ENCODE measurements at places on chromosomes 2 and 18. TPM values are rescaled to one million over a fixed set of nuclear protein-coding genes. Genes with fewer than 3 reads are reported as not detected.

GRCh38 chr2:232890896-232891601 lies 21.0 kb downstream of the SNORC start:
- DNase-seq: no peak

The CAD gene
- total RNA-seq: 62.8 TPM

DNA sequence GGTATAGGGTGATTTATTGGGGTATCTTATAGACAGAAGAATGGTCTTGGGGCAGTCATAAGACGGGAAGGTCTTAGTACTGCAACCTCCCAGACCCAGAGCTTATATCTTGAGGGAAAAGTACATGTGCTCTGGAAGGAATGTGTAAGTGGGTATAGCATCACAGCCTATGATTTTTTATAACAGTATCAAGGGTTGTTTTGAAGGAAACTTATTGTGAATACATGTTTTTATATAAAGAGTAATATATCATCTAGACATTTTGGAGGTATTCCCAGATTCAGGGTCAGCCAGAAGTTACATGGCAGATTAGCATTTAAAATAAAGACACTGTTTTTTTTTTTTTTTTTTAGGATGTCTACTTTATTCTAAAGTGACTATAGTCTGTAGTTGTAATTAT lies 47.6 kb upstream of the STON1 start:
- DNase-seq: peak; percentile 89

DNA sequence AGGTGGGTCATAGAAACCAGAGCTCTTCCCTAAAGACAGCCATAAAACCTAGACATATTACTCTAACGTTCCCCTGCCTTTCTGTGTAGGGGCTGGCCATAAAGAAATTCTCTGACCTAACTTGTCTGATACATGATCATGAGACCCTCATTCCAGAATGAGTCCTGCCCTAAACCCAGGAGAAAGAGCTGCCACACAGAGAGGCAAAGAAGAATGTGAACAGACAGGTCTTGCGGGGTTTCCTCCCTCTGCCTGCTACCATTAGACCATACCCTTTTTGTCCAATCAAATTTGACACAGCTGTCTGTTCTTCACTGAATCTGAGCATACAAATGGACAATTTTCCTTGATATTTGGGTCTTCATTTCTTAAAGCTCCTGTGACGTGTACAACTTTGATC lies 198.8 kb upstream of the LHCGR start:
- DNase-seq: no peak

GRCh38 chr2:239966029-239966852 lies 58.9 kb downstream of the NDUFA10 start:
- DNase-seq: no peak

Data from pulmonary artery endothelial cell (primary cell).